ENCODE measurements at places on chromosomes 5 and 9.
A peak's percentile ranks its signal among the peaks of the same experiment; 100 is the strongest.

GRCh38 chr5:163259495-163259894 lies 177.9 kb upstream of the CCNG1 start:
- DNase-seq: no peak

- no peak for DNase-seq
These were observed 624 bp upstream of the RETREG1 start for GRCh38 chr5:16617274-16617968.

DNA sequence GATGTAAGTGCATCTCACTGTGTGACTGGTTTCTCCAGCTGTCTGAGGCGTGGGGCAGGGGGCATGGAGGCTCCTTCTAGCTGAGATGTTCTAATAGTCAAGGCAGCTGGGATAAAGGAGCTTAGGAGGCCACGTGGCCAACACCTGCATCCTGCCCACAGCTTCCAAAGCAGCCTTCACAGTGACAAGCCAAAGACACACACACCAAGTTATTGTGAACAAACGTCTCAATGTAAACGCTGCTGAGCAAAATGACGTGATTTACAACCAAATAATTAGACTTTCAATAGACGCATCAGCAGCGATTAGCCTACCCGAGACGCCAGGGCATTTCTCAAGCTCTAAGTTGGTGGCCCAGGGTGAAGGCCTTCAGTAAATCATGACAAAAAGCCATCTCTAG lies 23.2 kb upstream of the SLC25A51 start:
- DNase-seq: no peak

DNA sequence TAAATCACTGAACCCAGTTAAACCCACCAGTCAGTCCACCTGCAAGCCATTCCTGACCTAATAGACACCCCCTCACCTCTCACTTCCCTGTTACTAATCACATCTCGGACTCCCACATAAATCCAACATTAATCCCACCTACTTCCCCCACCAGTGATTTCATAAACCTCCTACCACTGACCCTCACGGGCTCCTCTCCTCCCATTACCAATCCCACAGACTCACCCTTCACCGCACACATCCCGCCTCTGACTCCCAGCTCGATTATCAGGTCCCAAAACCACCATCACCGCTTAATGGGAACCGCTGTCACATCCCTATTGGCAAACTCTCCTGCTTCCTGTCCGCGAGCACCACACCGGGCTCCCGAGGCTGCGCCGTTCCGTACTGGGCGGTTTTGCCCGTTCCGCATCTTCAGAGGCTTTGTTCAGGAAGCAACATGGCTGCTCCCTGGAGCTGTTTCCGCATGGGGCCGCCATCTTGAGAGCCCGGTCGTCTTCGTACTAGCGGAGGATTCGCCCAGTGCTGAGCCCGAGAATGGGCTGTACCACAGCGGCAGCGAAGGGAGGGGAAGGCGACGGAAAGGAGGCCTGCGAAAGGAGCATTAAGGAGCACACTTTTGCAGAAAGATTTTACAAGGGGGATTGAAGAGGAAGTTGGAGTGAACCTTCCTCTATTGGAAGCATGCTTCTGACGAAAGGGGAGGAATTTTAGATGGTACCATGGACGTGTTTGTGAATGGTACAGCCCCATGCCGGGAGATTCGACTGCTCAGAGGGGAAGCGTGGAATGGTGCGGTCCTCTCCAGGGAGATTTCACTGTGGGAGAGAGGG lies at the start of gene ZNF300:
Gene ZNF300 (minus strand): TSS at position 502 of the 833 bp plus-strand sequence. CDS start 1,825 bp downstream, outside the sequence.
- peak; percentile 87 for DNase-seq

Data from LHCN-M2 (cell line).